NCI-H2081 (cell line): ENCODE measurements at places on chromosomes 5 and 9.
A peak's percentile ranks its signal among the peaks of the same experiment; 100 is the strongest.

GRCh38 chr5:35151146-35151920, 79.0 kb downstream of the PRLR start:
- DNase-seq, result no peak

DNA sequence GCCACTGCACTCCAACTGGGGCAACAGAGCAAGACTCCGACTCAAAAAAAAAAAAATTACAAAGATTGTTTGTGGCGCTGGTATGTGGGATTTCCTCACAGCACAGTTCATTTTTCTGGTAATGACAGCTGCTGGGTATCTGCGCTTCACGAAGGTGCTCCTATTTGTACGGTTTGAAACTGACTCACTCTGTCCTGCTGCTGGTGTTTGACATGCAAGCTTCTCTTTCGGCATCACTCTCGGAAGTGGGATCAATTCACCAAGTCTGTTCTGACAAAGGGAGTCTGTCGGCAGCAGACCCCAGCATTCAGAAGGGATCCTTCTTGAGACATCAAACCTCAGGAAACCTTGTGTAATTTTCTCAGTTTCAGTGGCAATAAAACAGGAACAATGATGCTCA, 26.3 kb downstream of the MAML1 start:
- no peak for DNase-seq

- DNase-seq, result no peak
Measured at GRCh38 chr5:84382363-84383295, 2.1 kb downstream of the EDIL3 start.

GRCh38 chr9:126452106-126452505, 125.5 kb downstream of the MVB12B start:
- no peak for DNase-seq

- no peak for DNase-seq
Measured at GRCh38 chr5:129541648-129542251, 81.7 kb downstream of the ADAMTS19 start.

- DNase-seq, result no peak
Measured at GRCh38 chr9:120091206-120091605, 488.8 kb downstream of the CDK5RAP2 start.

DNA sequence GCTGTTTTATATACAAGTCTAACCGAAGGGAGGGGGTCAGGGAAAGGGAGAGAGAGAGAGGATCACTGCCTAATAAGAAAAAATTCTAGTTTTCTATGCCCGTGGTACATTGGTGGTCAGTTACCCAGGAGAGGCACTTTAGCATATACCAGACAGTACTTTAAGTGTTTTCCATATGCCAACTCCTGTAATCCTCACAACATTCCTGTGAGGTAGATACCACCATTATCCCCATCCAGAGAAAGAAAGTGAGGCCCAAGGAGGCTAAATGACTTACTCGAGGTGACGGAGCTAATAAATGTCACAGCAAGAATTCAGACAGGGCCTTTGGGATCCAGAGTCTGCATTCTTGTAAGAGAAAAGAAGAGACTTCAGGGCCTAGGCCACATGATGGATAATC, 161.8 kb downstream of the NTRK2 start:
- DNase-seq, result no peak

- DNase-seq, result peak; percentile 5
Measured at GRCh38 chr5:94524841-94525697, 93.3 kb downstream of the KIAA0825 start.

GRCh38 chr5:60521376-60522291, 178.3 kb downstream of the DEPDC1B start:
- DNase-seq, result no peak

DNA sequence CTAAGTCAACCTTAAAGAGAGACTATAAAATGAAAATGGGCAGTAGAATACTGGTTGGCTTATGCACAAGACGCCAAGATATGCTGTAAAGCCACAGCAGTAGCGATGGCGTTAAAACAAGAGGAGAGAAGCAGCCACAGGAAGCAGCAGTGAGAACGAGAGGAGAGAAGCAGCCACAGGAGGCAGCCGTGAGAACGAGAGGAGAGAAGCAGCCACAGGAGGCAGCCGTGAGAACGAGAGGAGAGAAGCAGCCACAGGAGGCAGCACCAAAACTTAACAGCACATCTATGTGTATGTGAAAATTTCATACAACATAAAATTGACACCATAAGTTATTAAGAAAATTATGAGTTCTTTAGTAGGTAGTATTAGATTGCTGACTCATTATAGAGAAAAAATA, 2318.6 kb upstream of the ACO1 start:
- DNase-seq, result no peak

- DNase-seq, result no peak
Measured at GRCh38 chr5:115494570-115495289, 49.8 kb downstream of the FEM1C start.

DNA sequence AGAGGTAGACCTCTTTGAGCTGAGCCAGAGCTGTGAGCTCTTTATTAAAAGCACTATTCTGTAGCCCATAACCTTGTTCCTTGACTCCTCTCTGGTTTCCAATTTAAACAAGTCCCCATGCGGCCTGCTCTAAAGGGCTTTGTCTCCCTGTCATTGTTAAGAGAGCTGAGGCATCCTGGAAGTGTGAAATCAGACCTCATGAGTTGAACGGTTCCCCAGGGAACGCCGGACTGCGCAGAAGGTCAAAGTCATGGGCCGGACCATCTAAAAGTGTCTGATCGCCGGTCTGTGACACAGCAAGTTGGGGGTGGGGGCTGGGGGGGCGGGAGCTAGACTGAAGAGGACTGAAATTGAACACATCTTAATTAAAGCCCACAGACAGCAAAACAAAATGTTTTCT, 265.8 kb downstream of the SLF1 start:
- peak; percentile 26 for DNase-seq

DNA sequence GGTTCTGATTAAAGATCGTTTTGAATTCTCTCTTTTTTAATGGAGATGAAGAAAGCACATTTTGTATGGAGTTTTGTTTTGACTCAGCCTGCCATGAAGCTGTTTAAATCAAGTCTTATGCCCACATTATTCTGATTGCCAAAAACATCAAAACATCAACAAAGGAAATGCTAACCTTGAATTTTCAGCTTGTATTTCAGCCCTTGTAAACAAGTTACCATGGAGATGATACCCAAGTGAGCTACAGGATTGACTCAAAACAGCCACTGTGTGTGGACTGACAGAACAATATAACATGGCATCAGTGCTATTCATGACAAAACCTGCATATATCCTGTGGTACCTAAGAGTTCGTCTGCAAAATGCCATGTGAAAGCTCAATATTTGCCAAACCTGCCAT, 1581.0 kb downstream of the MAT2B start:
- no peak for DNase-seq

DNA sequence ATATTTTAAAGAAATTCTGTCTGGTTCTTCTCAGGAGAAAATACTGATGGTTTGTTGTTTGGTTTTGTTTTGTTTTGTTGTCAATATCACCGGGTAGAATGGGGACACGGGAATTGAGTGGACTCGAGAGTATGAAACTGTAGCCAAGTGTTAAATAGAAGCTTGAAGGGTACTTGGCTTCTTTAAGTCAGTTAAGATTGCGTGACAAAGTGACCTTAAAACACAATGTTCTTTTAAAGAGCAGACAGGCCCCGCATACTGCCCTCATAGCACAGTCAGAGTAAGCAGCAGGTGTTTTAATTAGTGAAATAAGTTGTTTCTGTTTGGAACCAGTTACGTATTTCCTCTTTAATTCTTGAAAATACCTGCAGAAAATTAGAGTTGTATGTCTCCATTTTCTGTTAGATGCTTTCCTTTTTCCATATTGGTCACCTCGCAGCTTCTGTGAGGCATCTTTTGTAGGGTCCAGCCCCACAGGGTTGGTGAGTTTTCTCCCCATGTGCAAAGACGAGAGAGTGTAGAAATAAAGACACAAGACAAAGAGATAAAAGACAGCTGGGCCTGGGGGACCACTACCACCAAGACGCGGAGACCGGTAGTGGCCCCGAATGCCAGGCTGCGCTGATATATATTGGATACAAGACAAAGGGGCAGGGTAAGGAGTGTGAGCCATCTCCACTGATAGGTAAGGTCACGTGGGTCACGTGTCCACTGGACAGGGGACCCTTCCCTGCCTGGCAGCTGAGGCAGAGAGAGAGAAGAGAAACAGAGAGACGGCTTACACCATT, 9.6 kb downstream of the TRIP13 start:
- DNase-seq, result no peak

DNA sequence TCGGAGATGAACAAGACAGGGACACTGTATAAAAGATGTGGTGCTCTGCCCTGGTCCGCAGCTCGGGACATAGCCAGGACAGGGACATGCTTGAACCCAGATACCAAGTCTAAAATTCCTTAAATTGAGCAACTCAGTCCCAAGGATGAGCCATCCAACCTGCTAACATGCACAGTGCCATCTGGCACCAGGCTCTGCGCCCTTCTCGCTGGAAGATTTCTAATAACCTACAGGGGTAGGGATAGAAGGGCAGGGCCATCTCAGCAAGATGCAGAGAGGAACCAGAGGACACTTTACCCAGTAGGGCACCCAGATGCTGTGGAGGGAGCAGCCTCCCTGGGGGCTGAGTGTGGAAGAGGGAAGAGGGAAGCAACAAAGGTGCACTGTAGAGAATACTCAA, 60.1 kb downstream of the SEMA4D start:
- DNase-seq, result no peak

- no peak for DNase-seq
Measured at GRCh38 chr9:108860764-108861163, 1.3 kb upstream of the ACTL7A start.

GRCh38 chr5:53359916-53360517, 120.4 kb upstream of the FST start:
- no peak for DNase-seq

GRCh38 chr5:147436596-147436995, 73.3 kb downstream of the DPYSL3 start:
- DNase-seq, result no peak

GRCh38 chr9:95754533-95755420, 120.7 kb upstream of the ERCC6L2 start:
- DNase-seq, result no peak

- no peak for DNase-seq
Measured at GRCh38 chr5:131615957-131616356, 19.1 kb downstream of the RAPGEF6 start.

DNA sequence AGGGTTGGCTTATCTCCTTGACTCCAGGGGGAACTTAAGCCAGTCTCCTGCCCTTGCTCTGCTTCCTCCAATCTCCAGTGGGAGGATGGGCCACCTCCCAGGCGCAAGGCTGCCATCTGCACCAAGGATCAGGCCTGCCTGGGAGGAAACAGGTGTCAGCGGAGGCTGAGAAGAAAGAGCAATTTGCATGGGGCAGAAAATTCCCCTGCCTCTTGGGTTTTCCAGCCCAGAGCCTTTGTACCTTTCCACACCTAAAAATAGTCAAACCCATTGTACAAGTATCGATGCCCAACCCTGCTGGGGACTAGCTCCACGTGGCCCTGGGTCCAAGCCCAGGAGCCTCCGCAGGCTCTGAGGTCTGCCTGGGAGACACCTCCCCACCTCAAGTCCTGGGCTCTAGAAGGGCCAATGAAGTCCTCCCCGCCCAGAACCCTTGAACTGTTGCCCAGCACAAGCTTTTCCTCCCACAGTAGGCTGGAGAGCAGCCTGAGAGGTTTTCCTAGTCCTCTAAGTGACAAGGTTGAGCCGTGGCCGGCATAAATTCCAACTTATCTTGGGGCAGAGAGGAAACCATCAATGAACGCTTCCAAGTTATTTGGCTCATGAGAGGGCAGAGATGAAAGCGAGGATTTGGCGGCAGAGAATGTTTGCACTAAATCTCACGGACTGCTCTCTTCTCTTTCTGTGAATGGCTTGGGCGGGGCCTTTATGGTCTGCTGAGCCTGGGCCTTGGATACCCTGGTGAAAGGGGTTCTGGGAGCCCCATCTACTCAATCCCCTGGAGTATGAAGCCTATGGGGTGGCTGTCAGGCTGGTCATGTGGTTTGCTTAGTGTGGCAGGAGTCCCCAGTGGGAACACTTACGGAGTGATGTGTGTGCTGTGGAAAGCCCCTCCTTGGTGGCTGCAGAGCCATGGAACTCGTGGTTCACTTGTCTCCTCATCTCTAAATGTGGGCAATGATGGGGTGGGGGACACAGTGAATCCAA, 15.6 kb downstream of the JADE2 start:
- DNase-seq, result no peak

- DNase-seq, result no peak
Measured at GRCh38 chr9:34256987-34257585, 72.0 kb downstream of the KIF24 start.

DNA sequence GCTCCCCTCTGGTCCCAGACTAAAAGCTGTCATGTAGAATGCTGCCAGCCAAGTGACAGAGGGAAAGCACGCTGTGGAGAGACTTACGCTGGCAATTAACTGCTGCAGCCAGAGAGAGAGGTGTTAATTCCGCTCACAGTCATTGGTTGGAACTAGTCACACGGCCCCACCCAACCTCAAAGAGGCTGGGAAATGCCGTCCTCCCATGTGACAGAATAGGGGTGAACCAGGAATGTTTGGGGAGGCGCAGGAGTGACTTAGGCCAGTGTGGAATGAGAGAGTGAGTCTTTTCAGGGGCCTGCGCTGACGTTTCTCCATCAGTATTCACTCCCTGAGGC, 87.6 kb downstream of the AMBP start:
- DNase-seq, result no peak

GRCh38 chr5:61860978-61861377, 445.0 kb upstream of the KIF2A start:
- DNase-seq, result no peak

DNA sequence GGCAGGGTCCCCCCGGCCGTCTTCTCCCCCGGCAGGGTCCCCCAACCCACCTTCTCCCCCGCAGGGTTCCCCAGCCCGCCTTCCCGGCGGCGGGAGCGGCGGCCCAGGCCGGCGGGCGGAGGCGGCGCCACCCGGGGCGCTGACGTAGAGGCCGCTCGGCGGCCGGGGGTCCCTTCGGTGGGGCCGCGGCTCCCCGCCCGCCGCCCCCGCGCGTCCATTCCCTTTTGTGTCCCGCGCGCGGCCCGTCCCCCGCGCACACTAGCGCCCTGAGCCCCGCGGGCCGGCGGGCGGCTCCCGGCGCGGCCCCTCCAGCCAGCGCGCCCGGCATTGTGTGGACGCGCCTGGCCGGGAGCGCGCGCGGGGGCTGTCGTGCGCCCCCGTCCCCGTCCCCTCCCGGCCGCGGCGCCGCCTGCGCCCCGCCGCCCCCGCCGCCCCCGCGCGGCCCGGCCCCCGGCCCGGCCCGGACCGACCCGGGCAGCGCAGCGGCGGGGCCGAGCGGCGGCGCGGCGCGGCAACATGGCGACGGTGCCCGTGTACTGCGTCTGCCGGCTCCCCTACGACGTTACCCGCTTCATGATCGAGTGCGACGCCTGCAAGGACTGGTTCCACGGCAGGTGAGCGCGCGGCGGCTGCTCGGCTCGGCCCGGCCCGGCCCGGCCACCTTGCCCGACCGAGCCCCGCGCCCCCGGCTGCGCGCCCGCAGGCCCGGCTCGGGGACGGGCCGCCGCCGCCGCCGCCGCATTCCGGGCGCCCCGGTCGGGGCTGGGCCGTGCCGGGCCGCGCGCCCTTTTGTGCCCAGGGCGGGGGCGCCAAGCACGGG, at the start of gene PHF2:
PHF2 (plus strand) TSS at position 327 of the 820 bp plus-strand sequence; CDS start at position 517, 190 bp downstream.
- DNase-seq, result no peak
